Iris pigment epithelial cell (primary cell): ENCODE measurements at places on chromosomes 13 and 19.

DNA sequence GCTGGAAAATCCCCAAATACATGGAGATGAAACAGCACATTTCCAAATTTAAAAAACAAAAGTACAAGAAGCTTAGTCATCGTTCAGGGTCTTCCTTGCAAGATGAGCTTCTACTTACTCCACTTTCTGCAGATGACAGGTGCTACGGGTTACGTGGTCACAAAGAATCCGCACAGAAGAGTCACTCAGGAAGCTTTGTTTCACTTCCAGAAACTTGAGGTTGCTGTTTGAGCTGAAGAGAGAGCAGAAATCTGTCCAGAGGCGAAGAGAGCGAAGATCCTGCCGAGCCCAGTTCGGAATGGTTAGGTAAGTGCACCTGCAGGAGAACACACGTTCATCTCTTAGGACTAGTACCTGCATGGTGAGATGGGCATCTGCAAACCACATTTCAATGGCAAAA lies 9.4 kb downstream of the NLRP7 start:
- DNase-seq: no peak

- DNase-seq: no peak
Observed at GRCh38 chr13:73482556-73482955, 423.8 kb downstream of the KLF5 start.

DNA sequence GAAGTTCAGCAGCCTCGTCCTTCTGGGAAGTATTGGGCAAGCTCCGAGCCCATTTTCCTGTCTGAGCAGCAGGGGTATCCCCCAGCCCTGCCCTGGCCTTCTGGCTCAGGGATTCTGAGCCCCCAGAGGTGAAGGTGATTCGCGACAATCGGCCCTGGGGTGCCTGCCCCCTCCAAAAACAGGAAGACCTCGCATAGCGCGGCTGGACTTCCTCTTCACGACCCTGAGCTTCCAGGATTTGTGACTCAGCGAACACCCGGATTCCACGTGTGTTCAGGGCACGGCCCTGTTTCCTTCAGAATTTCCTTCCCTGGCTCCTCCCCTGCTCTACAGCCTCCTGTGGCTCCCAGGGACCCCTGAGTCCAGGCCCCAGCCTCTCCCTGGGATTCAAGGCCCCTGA lies at the start of gene SEMA6B:
SEMA6B (minus strand) TSS at position 116 of the 400 bp plus-strand sequence. CDS start 1,227 bp downstream, outside the sequence.
- DNase-seq: peak; percentile 55

- DNase-seq: no peak
Observed at GRCh38 chr19:8144273-8144995, 5.0 kb downstream of the FBN3 start.

GRCh38 chr13:113441661-113442060 lies 11.6 kb downstream of the ADPRHL1 start:
- DNase-seq: no peak

DNA sequence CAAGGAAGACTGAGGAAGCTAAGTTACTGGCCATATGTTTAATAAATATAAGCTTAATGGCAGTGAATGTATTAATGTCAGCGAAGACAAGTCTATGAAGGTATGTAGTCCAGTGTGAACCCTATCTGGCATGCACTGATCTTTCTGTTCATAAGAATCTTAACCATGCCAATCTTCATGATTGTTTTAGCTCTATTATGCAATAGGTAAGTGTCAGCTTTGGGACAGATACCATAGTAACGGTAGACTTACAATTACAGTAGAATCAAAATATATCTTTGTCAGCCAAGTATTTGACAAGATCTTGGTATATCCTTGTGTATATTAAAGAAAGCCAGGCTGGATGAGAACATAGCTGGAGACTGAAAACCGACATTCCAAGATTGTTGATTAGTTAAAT lies 428.5 kb downstream of the SPRY2 start:
- DNase-seq: no peak

DNA sequence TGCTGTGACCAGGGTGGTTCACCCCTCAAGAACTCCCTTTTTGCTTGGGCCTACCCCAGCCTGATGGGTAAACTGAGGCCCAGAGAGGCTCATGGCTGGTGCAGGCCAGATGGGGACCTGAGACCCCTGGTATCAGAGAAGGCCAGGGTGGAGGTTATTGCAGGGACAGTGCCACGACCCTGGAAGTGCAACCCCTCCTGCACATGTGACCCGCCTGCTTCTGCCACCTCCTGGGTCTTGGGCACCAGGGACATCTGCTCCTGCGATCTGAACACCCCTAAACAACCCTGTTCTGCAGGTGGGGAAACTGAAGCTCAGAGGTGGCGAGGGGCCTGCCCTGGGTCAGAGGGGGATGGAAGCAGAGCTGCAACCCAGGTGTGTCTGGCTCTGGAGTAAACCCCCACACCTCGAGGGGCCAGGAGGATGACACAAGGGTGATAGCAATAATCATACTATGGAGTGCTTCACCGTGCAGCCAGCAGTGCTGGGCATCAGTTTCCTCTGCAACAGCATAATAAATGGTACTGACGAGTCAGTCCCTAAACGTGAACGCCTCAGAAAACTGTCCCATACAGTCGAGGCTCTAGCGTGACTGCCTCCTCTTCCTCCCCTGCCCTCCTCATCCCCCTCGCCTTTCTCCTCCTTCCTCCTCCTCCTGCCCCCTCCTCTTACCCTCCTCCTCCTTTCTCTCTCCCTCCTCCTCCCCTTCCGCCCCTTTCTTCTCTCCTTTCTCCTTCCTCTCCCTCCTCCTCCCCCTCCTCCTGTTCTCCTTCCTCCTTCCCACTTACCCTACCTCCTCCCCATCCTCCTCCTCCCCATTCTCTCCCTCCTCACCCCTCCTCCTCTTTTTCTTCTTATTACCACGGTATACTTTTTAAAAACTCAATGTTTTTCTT lies 4.3 kb downstream of the YJEFN3 start:
- no peak for DNase-seq

DNA sequence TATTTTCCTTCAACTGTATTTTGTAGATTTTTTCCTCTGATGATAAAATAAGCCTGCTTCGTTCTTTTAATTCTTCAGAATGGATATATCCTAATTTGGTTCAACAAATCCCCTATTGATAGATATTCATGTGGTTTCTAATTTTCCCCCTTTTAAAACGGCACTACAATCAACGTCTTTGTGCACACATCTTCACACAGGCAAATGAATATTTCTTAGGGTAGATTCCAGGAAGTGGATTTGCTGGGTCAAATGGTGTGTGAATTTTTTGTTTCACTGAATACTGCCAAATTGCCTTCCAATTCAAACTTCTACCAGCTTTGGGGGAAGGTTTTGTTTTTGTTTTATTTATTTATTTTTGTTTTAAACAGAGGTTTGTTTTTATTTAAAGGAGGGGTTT lies 287.2 kb downstream of the FOXO1 start:
- no peak for DNase-seq

DNA sequence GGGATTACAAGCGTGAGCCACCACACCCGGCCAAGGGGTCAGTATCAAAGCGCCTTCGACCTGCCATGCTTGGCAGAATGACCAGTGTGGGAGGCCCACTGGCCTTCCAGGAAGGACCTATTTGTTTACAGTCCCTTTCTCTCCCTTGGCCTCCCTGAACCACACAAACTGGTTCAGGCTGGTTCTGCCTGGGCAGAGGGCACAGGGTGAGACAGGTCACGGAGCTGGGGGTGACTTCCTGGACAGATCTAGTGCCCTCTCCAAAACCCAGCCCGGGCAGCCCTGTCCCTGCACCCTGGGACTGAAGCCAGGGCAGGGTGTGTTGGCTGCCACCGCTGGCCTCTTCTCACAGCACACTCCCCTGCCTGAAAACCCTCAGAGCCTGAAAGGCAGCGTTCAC lies 11.3 kb downstream of the PLEKHF1 start:
- no peak for DNase-seq

DNA sequence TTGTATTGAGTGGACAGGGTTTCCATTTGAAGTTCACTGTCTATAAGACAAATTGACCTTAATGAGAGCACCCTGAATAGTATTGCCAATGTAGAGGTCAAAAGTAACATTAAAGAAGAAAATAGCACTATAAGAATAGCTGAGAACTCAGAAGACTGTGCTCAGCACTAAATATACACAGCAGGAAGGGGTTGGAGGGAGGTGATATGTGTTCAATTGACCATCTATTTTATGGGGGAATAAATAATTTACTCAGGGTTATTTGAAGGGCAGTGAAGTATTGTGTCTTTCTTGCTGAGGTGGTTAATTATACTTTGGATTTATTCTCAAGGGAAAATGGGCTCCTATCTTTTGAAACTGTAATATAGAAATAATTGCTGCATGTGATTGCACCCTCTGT lies 1380.5 kb upstream of the SPRY2 start:
- no peak for DNase-seq

GRCh38 chr13:87814403-87814802 lies 143.2 kb downstream of the SLITRK5 start:
- no peak for DNase-seq

DNA sequence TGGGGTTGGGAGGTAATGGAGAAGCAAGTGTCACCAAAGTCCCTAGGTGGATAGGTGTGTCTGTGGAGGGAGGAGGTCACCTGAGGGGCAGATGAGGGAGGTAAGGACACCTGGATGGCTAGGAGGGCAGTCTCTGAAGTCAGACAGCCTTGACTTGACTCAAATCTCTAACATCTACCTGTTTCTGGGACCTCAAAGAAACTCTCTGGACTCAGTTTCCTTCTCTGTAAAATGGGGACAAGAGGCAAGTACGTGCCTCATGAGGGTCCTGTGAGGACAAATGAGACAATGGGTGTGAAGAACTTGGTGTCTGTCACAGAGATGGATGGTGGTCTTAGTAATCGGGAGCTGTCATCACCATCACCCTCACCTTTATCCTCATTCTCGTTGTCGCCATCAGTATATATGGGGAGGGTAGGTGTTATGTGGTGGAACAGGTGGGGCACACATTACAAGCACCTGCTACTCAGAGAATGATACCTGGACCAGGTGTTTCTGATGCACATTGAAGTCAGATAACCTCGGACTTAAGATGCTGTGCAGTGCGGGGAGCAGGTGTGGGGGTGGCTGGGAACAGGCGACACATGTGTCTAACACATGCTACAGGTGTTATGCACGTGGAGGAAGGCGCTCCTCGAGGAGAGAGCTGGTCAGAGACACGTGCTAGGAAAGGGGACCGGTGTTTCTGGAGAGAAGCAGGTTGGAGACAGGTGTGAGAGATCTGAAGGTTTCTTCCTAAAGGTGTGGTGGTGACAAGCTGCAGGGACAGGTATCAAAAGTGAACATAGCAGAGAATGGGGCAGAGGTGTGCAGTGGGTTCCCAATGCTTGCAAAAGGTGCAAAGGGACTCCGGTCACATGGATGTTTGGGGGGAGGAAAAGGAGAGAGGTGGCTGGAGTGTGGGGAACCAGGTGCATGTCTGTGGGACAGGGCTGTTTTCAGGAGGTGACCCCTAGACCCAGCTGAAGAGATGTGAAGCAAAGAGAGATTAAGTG lies 3.8 kb downstream of the ERFL start:
- DNase-seq: no peak

- DNase-seq: no peak
Observed at GRCh38 chr13:103101901-103102300, 35.7 kb upstream of the SLC10A2 start.

GRCh38 chr19:48069435-48069834 lies 25.6 kb upstream of the CABP5 start:
- DNase-seq: no peak
